ENCODE measurements at places on chromosomes 11 and 22.
A peak's percentile ranks its signal among the peaks of the same experiment; 100 is the strongest.

- peak; percentile 87 for DNase-seq
Observed at GRCh38 chr11:120210626-120211521, at the start of gene OAF. Gene OAF, plus strand, starts transcription at chr11:120211032. Its CDS starts 248 bp downstream, at chr11:120211280.

GRCh38 chr11:116173506-116173905 is 599.3 kb downstream of the BUD13 start:
- no peak for DNase-seq

- no peak for DNase-seq
Observed at GRCh38 chr11:39732001-39732400, 1727.5 kb downstream of the LRRC4C start.

DNA sequence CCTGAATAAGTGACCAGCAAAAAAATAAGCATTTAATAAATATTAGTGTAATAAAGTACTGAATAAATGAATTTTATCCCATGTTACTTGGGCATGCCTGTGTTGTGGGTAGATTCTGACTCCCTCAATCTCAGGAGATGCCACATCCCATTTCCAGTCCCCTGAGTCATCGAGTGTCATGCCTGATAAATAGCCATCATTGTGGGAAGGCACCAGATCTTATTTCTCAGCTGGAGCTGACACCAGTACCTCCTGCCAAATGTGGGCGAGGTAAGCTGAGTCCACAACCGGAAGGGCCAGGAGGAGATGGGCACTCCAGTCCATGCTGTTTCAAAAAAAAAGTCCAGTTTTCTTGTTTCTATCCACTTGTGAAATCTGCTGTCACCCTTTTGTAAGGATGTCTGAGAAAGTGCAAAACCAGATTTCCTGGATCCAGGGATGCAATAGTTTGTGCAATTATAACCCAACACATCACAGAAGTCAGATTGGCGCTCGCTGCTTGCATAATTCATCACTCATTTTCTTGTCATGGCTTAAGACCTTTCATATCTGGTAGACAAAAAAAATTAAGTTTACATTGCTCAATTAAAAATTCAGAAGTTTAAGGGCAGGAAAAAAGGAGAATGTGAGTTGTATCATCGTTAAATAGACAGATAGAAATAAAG is 311.6 kb downstream of the MIAT start:
- DNase-seq, result no peak

DNA sequence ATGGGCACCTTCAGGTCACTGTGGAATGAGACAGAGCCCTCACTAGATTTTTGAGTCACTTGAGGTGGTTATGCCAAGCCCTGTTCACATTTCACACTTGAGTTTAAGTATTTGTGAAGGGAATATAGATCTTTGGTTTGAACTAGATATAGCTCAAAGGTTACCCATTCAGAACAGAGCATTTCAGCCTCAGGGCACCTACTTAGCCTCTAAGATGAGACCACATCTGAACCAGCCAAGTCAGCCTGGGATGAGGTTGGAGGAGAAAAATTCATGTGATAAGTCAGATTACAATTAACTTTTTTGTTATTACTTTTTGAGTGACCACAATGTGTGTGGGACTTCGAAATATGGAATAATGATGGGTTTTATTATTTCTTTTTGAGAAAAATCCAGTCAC is 127.8 kb downstream of the TEAD1 start:
- DNase-seq, result no peak

DNA sequence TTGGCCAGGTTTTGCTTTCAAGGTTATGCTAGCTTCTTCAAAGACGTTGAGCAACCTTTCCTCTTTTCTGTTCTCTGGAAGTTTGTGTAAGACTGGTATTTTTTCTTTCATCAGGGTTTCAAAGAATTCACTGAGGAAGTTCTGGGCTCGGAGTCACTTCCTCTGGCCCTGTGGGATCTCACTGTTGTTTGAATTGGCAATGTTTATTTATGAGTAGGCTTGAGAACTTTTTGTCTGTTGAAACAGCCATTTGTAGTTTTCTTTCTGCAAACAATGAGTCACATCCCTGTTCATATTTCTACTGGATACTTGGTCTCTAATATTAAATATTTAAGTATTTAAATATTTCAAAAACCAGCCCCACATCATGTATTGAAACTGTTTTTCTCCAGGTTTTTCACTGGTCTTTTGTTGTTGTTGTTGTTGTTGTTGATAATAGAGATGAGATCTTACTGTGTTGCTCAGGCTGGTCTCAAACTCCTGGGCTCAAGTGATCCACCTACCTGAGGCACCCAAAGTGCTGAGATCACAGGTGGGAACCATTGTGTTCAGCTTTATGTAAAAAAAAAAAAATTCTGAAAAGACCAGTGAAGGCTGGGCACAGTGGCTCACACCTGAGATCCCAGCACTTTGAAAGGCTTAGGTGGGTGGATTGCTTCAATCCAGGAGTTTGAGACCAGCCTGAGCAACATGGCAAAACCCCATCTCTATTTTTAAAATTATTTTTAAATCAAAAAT is 26.9 kb downstream of the SUSD2 start:
- peak; percentile 98 for DNase-seq

- no peak for DNase-seq
Observed at GRCh38 chr11:118364956-118365615, 5.7 kb downstream of the UBE4A start.

GRCh38 chr11:38680746-38681145 is 2082.7 kb upstream of the RAG2 start:
- no peak for DNase-seq

GRCh38 chr22:28716686-28717085 is 24.9 kb downstream of the CHEK2 start:
- DNase-seq, result no peak

DNA sequence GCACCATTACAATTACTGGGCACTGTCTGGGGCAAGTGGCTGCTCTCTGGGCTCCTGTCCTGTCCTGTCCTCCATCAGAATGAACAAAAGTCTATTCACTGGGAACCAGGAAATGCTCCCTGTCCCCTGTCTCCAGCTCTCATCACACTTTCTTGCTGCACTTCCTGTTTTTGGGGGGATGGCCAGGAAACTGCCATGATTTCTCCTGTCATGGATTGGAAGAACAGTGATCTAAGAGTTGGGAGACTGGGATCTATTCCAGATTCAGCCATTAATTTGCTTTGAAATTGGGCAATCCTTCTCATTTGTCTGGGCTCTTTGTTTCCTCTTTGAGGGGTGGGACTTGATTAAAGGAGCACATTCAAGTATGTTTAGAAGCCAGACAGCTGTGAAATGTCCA is 61.4 kb upstream of the KIRREL3 start:
- no peak for DNase-seq

Data from lung microvascular endothelial cell (primary cell).